Endothelial cell of umbilical vein (primary cell): ENCODE measurements at places on chromosomes 1 and 21. TPM values are rescaled to one million over a fixed set of nuclear protein-coding genes. Genes with fewer than 3 reads are reported as not detected.

The UBQLN4 gene
- 48.1 and 50.8 TPM in 2 replicates for total RNA-seq

The SELP gene
- total RNA-seq, result 0.48 and 1.3 TPM in 2 replicates

The DNASE2B gene
- not detected in 2 replicates for total RNA-seq

The NGF gene
- total RNA-seq, result not detected in 2 replicates

The TMEM240 gene
- 7.0 and 8.8 TPM in 2 replicates for total RNA-seq

The HAO2 gene
- total RNA-seq, result not detected in 2 replicates

The TRIM67 gene
- total RNA-seq, result not detected in 2 replicates

The NEK2 gene
- 19.0 and 20.3 TPM in 2 replicates for total RNA-seq

The CCDC190 gene
- 4.5 and 9.0 TPM in 2 replicates for total RNA-seq

The ERVH48-1 gene
- total RNA-seq, result not detected in 2 replicates

The PATJ gene
- total RNA-seq, result 3.0 and 4.2 TPM in 2 replicates

The SYT6 gene
- not detected in 2 replicates for total RNA-seq

The LCE6A gene
- not detected in 2 replicates for total RNA-seq

The LCE3E gene
- not detected in 2 replicates for total RNA-seq

The SEMA4A gene
- 1.5 and 1.6 TPM in 2 replicates for total RNA-seq

The TAS1R2 gene
- total RNA-seq, result not detected in 2 replicates

The AHCYL1 gene
- 64.3 and 74.2 TPM in 2 replicates for total RNA-seq

The OLFM3 gene
- total RNA-seq, result not detected in 2 replicates

The AK5 gene
- total RNA-seq, result 3.3 and 7.5 TPM in 2 replicates

The DMRTA2 gene
- not detected in 2 replicates for total RNA-seq

The GPATCH2 gene
- total RNA-seq, result 12.4 and 15.6 TPM in 2 replicates

The PGLYRP3 gene
- total RNA-seq, result not detected in 2 replicates

The B3GALT5 gene
- total RNA-seq, result not detected in 2 replicates

The ASCL5 gene
- not detected in 2 replicates for total RNA-seq

The NCAM2 gene
- 0.27 and 1.4 TPM in 2 replicates for total RNA-seq

The IFI16 gene
- total RNA-seq, result 174 and 183 TPM in 2 replicates

The BSND gene
- total RNA-seq, result not detected in 2 replicates

The ANKRD34A gene
- total RNA-seq, result 0.24 and 0.60 TPM in 2 replicates

The KRTAP21-2 gene
- total RNA-seq, result not detected in 2 replicates

The ALDH9A1 gene
- 41.4 and 47.4 TPM in 2 replicates for total RNA-seq

The S100A8 gene
- total RNA-seq, result not detected in 2 replicates

The GIPC2 gene
- total RNA-seq, result 7.7 and 9.6 TPM in 2 replicates

The OR2G3 gene
- not detected in 2 replicates for total RNA-seq

The NBPF20 gene
- total RNA-seq, result 5.0 and 5.3 TPM in 2 replicates

The CR1L gene
- not detected in 2 replicates for total RNA-seq

The PTGFR gene
- 0.14 and 0.24 TPM in 2 replicates for total RNA-seq

The PTGER3 gene
- total RNA-seq, result not detected in 2 replicates

The DPT gene
- total RNA-seq, result not detected in 2 replicates

The ZNF593OS gene
- total RNA-seq, result not detected in 2 replicates

The PCAT6 gene
- 1.5 and 1.7 TPM in 2 replicates for total RNA-seq

The LYPD8 gene
- total RNA-seq, result not detected in 2 replicates

The LDLRAP1 gene
- 20.8 and 24.7 TPM in 2 replicates for total RNA-seq

The FAM78B gene
- not detected in 2 replicates for total RNA-seq

The DTL gene
- 26.5 and 27.2 TPM in 2 replicates for total RNA-seq

The RPTN gene
- total RNA-seq, result not detected in 2 replicates

The RAB4A gene
- total RNA-seq, result 43.2 and 52.9 TPM in 2 replicates

The RASSF5 gene
- total RNA-seq, result 0.44 and 0.60 TPM in 2 replicates

The INAVA gene
- 0.42 TPM in 2 replicates for total RNA-seq

The KRTAP12-2 gene
- not detected in 2 replicates for total RNA-seq

The PERM1 gene
- total RNA-seq, result not detected in 2 replicates

The HPDL gene
- 5.6 and 5.9 TPM in 2 replicates for total RNA-seq

The BRDT gene
- total RNA-seq, result not detected in 2 replicates

The SYCP1 gene
- not detected in 2 replicates for total RNA-seq

The SDC3 gene
- 20.8 and 25.9 TPM in 2 replicates for total RNA-seq

The ACTA1 gene
- total RNA-seq, result 0.22 TPM in 1 of 2 replicates, not detected in the other

The KCND3 gene
- total RNA-seq, result not detected in 2 replicates

The TESK2 gene
- total RNA-seq, result 2.1 and 2.2 TPM in 2 replicates
